Pancreas (tissue), 10 donors: ENCODE measurements at places on chromosomes 1 and 21. TPM values are rescaled to one million over a fixed set of nuclear protein-coding genes. Genes with fewer than 3 reads are reported as not detected.

DNA sequence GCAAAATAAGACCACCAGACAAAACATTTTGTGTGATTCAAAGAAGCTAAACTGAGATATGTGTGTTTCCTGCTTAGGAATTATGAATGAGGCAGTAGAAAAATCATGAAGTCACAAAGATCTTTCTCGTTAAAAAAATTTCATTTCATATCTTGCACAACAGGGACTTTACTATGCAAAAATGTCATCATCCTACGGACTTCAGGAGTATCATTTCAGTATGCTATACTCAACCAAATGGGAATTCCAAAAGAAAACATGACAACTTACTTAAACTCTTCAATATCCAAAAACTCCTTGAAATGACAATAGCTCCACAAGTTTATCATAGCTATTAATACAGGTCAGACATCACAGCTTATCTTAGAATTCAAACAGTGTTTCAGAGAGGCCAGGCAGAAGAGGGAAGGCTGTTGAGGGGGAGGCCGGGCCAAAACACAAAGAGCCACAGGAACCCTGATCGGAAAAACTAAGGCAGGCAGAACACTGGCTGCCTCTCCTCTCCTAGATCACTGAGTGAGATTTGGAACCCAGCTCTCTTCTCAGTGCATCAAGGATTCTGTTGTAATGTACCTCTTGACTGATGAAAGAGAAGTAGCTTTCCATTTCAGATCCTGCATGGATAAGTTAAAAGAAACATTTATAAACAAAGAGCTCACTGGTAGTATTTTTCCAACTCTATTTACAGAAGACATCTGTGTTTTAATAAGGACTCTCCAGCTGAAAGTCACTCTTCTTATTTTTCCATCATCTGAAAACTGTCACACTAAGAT, 66.9 kb downstream of the TESK2 start:
- no peak for DNase-seq

DNA sequence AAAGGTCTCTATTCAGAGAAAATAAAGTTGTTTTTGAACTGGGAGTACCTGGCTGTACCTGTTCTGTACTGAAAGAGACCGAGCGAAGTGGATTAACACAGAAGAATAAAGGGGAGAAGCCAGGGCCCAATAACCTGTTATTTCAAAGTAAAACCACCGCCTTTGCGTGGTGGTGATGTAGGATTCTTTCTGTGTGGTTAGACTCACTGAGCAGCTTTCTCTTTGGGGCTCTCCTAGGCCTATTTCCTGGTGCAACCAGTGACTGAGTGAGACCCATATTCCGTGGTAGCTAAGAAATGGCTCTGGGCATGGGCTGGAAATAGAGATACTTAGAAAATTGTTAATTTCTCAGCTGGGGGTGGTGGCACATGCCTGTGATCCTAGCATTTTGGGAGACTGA, 99.9 kb downstream of the XCL2 start:
- no peak for DNase-seq

- DNase-seq = no peak
Measured at GRCh38 chr1:206142770-206143169, 25.6 kb upstream of the AVPR1B start.

GRCh38 chr1:97938285-97938642, 17.4 kb upstream of the DPYD start:
- no peak for DNase-seq

GRCh38 chr1:26184883-26185282, 5.5 kb upstream of the CATSPER4 start:
- no peak for DNase-seq

FOXE3 gene
- not detected for total RNA-seq

- no peak for DNase-seq
Measured at GRCh38 chr1:70720521-70720920, 309.5 kb downstream of the CTH start.

DNA sequence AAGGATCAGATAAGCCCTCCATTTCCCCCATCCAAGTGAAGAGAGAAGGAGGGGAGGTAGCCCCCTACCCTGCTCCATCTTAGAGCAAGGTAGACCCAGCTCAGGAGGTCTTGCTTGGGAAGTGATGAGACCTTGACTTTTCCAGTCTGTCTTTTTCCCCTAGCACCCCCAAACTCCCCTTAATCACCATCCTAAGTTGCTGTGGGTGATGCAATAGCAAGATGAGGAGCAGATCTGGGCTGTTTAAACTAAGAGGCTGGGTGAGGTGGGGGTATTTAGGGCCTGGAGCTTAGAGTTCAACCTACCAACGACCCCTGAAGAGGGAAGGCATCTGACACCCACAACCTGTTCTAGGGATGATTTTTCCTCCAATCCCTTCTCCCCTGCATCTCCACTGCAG, 1.7 kb downstream of the ATP1A2 start:
- DNase-seq = no peak

DNA sequence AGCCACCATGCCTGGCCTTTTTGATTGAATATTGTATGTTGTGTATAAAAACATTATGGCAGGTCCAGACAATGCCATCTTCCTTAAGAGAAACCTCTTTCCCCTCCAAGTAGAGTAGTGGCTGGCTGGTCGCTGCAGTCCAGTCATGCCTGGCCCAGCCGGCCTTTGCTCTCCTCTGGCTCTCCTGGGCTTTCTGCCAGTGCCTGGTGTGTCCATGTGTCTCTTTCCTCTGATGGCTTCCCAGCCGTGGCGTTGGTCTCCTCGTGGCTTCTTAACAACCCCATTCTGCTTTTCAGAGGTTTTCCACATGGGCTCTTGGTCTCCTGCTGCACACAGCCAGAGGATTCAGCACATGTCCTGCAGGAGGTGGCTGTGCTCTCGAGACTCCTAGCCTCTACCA, 58.7 kb downstream of the DIP2A start:
- peak; percentile 29 for DNase-seq

LEPR gene
- 2.1 TPM for total RNA-seq

PLEKHN1 gene
- 0.38 TPM for total RNA-seq

DNA sequence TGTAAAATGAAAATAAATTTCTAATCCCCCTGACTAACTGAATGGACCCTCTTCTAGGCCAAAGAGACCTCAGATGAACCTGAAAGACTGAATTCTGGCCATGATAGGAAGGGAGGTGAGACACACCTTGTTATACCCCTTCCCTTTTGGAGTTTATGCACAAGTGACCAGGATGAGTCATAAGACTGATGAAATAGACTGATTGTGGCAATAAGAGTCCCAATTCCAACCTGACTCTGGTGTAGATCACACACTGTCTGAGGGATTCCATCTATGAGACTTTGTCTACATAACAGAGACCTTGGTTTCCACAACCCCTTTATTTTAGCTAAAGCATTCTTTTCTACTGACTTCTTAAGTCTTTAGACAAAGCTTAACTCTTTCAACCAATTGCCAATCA, 13.5 kb upstream of the OR2G2 start:
- DNase-seq = no peak

GRCh38 chr1:96515430-96515829, 206.2 kb upstream of the PTBP2 start:
- no peak for DNase-seq

DNA sequence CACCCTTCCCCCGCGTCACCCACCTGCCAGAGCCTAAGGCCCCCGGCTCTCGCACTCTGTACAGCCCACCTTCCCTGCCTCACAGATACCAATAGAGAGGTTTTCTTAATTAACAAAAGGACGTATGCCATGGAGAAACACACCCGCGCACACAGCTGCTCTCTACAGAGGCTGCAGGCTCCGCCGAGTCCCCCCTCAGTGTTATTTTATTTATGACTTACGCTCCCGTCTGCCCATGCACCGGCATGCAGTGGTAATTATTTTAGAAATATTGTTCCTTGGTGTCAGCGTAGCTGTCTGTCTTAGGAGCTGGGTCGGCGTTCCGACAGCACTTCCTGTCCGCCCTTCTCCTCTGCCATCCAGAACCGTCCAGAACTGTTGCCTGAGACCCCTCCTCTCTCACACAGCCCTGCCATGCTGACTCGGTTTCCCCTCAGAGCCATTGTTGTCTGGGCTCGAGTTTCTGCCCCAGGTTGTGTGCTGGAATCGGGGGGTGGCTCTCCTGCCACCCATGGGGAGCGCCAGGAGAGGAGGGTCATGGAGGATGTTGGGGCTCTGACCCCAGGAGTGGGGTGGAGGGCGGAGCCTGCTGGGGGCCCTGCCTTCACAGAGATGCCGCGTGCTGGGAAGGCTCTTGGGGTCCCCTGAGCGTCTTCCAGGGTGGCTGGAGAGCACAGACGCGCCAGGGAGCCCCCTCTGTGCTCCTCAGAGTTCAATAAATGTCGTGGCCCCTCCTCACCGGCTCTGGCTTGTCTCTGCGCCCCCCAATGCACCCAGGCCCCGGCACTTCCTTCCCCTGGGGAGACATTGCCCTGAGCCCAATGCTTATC, 39.6 kb upstream of the COL6A1 start:
- DNase-seq = no peak

GRCh38 chr1:937521-937920, 13.8 kb downstream of the SAMD11 start:
- DNase-seq = no peak

GRCh38 chr1:78972723-78973122, 33.8 kb downstream of the ADGRL4 start:
- DNase-seq = no peak

DNA sequence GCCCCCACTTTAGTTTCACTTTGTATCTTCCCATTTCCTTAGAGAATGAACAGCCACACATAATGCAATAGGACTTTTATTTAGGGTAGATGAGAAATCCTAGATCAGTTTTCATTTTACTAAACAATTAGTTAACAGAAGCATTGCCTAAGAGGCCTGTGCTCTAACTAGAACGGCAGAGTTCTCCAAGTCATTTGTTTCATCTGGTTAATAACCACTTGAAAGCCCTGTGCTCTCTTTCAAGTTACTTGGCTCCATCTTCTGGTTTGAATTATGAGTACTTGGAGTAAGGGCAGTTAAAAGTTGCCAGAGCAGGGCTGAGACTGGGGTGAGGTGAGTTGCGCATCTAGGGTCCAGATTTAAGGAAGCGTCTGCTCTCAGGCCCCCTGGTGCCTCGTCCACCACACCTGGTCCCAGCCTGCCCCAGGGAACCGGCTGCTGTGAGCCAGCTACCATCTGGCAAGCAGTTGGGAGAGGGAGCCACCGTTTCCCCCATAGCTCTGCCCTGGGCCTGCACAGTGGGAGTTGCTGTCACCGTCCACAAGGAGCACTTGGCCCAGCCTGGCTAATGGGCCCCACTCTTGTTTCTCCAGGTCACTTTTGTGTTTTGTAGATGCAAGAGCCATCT, 18.1 kb upstream of the SLC44A3 start:
- DNase-seq = peak; percentile 41

- DNase-seq = peak; percentile 64
Measured at GRCh38 chr1:39623053-39623452, 16.4 kb downstream of the HEYL start.

SLC45A1 gene
- total RNA-seq = 0.61 TPM

DNA sequence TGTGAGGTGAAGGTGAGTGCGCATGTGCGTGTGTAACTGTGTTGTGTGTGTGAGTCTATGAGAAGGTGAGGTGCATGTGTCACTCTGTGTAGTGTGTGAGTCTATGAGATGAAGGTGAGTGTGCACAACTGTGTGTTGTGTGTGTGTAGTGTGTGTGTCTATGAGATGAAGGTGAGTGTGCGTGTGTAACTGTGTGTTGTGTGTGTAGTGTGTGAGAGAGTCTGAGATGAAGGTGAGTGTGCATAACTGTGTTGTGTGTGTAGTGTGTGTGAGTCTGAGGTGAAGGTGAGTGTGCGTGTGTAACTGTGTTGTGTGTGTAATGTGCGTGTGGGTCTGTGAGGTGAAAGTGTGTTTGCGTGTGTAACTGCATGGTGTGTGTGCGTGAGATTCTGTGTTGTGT, 154.0 kb downstream of the FOXD2 start:
- no peak for DNase-seq

DNA sequence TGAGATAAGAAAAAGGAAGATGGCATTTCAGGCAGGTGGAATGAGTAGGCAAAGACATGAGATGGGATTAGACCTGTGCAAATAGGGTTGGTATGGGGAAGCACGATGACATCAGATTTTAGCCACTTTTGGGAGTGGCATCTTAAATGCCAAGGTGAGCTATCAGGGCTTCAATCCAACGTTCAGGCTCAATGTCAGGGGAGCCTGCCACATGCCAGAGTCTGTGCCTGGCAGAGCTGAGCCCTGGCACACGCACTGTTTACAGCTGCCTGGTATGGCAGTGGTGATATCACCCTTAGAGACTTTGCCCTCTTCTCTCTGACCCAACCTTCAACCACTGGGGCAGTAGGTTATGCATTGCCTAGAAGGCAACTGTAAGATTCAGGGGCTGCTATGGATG, 1.1 kb upstream of the GUCA2B start:
- peak; percentile 92 for DNase-seq

GRCh38 chr1:156146769-156147405, 6.5 kb upstream of the SEMA4A start:
- no peak for DNase-seq

GRCh38 chr1:168008595-168008994, 71.7 kb upstream of the MPC2 start:
- no peak for DNase-seq

DNA sequence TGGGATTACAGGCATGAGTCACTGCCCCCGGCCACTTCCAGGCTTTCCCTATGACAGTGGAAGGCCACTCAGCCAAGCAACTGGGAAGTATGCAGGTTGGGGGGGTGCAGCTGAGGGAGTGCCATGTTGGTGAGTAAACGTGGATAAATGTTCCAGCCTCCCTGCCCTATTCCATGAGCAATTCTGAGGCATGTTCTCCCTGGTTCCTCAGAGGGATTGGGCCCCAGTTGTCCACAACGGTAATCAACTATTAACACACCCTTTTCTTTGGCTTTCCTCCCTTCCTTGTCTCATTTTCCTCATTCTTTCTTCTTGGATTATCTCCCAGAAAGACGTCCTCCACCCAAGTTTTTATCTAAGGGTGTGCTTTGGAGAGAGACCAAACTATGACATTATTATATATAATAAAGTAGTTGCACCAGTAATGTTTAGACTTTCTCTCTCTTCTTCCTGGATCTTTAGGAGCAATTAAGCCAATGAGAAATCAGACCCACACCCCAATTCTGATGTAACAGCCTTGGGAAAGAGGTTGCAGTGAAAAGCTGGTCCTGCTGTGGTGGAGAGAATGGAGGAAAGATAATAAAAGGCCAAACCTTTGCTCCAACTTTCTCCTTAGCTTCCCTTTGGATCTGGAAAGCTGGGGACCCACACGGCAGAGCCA, 6.8 kb upstream of the SLAMF9 start:
- DNase-seq = no peak

GRCh38 chr1:231383159-231383860, 38.8 kb downstream of the EGLN1 start:
- DNase-seq = no peak

GRCh38 chr21:38486221-38486620, 12.1 kb downstream of the ERG start:
- no peak for DNase-seq

GRCh38 chr1:202592146-202592545, 118.1 kb downstream of the SYT2 start:
- no peak for DNase-seq
